ENCODE measurements at places on chromosomes 2 and 18. TPM values are rescaled to one million over a fixed set of nuclear protein-coding genes. Genes with fewer than 3 reads are reported as not detected.

DNA sequence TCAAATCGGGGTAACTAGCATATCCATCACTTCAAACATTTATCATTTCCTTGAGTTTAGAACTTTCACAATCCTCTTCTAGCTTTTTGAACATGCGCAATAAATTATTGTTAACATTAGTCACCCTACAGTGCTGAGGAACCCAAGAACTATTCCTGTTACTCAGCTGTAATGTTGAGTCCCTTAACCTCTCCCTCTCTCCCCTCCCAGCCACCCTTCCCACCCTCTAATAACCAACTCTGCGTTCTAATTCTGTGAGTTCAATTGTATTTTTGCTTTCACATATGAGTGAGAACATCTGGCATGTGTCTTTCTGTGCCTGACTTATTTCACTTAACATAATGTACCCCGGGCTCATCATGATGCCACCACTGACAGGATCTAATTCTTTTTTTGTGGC lies 78.6 kb upstream of the RANBP2 start:
- H3K27me3 ChIP-seq, result no peaks in the 10 kb centered on the region
- H3K4me1 ChIP-seq, result peaks cover 81% of the 10 kb centered on the region
- no peak overlapping the region for H3K4me3 ChIP-seq
- peak overlapping the region; percentile 90 for H3K27ac ChIP-seq
- DNase-seq, result no peak

GRCh38 chr2:195486987-195487644 lies 169.9 kb upstream of the SLC39A10 start:
- H3K36me3 ChIP-seq, result no peaks in the 10 kb centered on the region
- no peak overlapping the region for H3K27ac ChIP-seq
- H3K4me3 ChIP-seq, result no peak overlapping the region
- H3K27me3 ChIP-seq, result no peaks in the 10 kb centered on the region

- H3K4me3 ChIP-seq, result no peak overlapping the region
- H3K27me3 ChIP-seq, result no peaks in the 10 kb centered on the region
- H3K27ac ChIP-seq, result no peak overlapping the region
- H3K4me1 ChIP-seq, result peaks cover 8% of the 10 kb centered on the region
- no peak for DNase-seq
Measured at GRCh38 chr2:43754180-43754579, 19.7 kb upstream of the DYNC2LI1 start.

DNA sequence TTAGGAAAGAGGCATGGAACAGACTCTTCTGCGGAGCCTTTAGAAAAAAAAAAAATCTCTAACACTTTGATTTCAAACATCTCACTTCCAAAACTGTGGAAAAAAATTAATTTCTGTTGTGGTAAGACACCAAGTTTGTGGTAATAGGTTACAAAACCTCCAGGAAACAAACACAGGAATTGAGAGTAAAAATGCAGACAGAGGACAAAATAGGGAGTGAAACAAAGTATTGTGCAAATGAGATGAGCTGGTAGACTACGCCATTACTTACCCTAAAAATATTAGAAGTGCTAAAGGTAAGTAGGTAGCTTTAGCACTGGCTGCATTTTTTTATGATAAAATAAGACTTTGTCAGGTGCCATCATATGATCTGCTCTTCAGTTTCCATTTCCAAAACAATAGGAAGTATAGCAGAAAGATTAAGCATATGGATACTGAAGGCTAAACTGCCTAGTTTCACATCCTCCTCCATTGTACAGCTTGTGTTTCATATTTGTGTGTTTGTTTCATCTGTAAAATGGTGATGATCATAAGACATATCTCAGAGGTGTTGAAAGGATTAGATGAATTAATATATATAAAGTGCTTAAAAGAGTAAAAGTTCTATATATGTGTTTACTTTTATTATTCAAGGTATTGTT lies 309.2 kb downstream of the NR4A2 start:
- no peaks in the 10 kb centered on the region for H3K27me3 ChIP-seq
- no peaks in the 10 kb centered on the region for H3K36me3 ChIP-seq

- DNase-seq, result no peak
- no peaks in the 10 kb centered on the region for H3K27me3 ChIP-seq
- H3K36me3 ChIP-seq, result no peaks in the 10 kb centered on the region
- H3K4me3 ChIP-seq, result no peak overlapping the region
- H3K27ac ChIP-seq, result no peak overlapping the region
- H3K4me1 ChIP-seq, result no peaks in the 10 kb centered on the region
Measured at GRCh38 chr2:166984797-166985196, 96.5 kb downstream of the XIRP2 start.

DNA sequence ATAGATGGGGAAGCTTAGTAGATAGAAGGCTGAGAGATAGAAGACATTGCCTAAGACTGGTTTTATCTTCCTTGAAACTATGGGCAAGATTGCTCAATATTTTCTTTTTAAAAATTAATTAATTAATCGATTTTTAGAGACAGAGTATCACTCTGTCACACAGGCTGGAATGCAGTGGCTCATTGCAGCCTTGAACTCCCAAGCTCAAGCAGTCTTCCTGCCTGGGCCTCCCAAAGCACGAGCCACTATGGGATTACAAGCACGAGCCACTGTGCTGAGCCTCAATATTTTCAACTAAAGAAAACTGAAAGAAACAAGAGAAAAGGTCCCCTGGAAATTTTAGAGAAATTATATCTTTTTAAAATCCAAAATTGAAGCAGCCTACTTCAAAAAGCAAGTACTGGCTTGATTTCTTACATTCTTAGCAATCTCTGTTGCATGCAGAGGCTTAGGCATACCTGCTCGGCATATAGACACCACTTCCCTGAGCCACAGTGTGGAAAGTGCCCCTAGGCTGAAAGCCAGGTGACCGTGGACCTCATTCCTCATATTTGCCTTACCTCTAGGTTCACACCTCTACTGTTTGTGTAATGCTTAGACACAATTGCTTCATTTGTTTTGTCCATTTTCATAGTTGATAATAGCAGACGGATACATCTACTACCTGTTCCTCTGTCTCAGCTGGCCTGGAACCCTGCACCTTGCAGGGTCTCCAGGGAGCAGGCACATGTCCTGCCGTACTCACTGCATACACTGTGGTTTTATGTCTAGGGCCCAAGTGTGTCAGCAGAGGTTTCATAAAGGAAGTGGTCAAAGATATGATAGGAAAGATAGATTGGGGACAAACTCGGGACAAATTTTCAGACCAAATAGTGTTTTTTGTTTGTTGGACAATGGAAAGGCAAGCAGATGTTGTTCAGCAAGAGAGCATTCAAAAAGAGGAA lies 166.5 kb upstream of the ALPP start:
- no peak overlapping the region for H3K4me3 ChIP-seq
- no peak for DNase-seq
- peaks cover 28% of the 10 kb centered on the region for H3K36me3 ChIP-seq
- no peak overlapping the region for H3K27ac ChIP-seq
- peaks cover 7% of the 10 kb centered on the region for H3K4me1 ChIP-seq
- H3K27me3 ChIP-seq, result no peaks in the 10 kb centered on the region

- no peak overlapping the region for H3K27ac ChIP-seq
- no peaks in the 10 kb centered on the region for H3K27me3 ChIP-seq
- no peak overlapping the region for H3K4me3 ChIP-seq
- H3K36me3 ChIP-seq, result no peaks in the 10 kb centered on the region
- peaks cover 5% of the 10 kb centered on the region for H3K4me1 ChIP-seq
Measured at GRCh38 chr2:101159526-101159925, 8.3 kb upstream of the TBC1D8 start.

DNA sequence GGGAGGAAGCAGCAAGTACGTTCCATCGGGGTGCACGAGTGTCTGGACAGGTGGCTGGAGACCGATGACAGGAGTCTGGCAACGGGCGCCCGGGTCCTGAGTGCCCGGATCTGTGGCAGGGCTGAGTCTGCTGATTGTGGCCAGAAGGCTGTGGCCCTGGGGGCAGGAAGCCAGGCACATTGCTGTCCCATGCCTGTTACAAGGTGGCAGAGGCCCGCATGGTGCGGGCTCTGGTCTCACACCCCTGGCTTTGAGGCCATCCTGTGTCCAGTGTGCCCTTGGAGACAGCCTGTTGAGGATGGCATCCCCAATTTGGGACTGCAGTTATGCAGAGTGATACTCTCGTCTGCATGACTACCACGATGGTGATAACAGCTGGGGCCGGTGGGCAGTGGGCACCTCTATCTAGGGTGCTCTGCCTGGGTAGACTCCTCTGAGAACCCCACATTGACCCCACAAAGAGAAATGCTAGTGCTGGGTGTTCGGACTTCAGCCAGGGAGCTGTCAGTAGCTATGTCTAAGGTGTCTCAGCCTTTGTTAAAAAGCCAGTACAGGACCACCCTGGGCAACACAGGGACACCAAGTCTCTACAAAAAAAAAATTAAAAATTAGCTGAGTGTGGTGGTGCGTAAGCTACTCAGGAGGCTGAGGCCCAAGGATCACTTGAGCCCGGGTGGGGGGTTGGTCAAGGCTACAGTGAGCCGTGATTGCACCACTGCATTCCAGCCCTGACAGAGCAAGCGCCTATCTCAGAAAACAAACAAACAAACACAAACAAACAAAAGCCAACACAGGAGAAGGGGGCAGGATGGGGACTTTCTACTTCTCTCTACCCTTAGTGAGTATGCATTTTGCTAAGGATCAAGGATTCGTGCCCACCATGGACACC lies 88.3 kb downstream of the RHOB start:
- H3K27me3 ChIP-seq, result no peaks in the 10 kb centered on the region
- H3K4me3 ChIP-seq, result no peak overlapping the region
- H3K36me3 ChIP-seq, result no peaks in the 10 kb centered on the region
- H3K27ac ChIP-seq, result no peak overlapping the region
- peak; percentile 53 for DNase-seq
- peaks cover 79% of the 10 kb centered on the region for H3K4me1 ChIP-seq

DNA sequence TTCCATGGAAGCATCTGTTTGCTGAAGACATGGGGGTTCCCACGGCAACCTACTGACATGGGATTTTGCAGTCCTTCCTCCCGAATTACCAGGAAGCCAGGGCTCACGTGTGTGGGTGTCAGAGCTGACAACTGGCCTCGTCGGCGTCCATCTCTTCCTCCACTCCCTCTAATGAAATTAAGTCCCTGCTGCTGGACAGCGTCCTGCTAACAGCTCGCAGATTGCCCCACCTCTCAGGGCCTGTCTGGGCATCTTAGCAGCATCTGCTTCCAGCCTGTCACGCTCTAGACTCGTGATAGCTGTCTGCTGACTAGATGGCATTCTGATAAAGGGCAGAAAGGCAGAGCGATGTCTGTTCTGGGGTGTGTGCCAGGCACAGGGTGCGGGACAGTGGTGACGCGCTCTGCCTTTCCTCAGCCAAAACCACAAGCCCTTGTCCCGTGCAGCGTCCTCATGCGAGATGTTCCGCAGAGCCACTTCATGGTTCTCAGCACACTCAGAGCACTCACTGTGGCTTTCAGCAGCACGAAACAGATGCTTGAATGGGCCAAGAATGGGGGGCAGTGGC lies 161.1 kb downstream of the ARL4C start:
- no peaks in the 10 kb centered on the region for H3K36me3 ChIP-seq
- no peak overlapping the region for H3K4me3 ChIP-seq

- H3K4me3 ChIP-seq, result no peak overlapping the region
- H3K36me3 ChIP-seq, result no peaks in the 10 kb centered on the region
- DNase-seq, result no peak
- no peaks in the 10 kb centered on the region for H3K27me3 ChIP-seq
- no peaks in the 10 kb centered on the region for H3K4me1 ChIP-seq
- no peak overlapping the region for H3K27ac ChIP-seq
Measured at GRCh38 chr2:166013878-166014277, 60.3 kb upstream of the TTC21B start.

- H3K36me3 ChIP-seq, result peaks cover 21% of the 10 kb centered on the region
- no peak for DNase-seq
- no peak overlapping the region for H3K27ac ChIP-seq
- H3K4me1 ChIP-seq, result peaks cover 12% of the 10 kb centered on the region
- H3K4me3 ChIP-seq, result no peak overlapping the region
Measured at GRCh38 chr18:36856815-36857214, 27.9 kb downstream of the KIAA1328 start.

Gene RRM2
- 2.1 TPM for total RNA-seq

Gene DLGAP1
- total RNA-seq, result 0.05 TPM

Gene NT5C1B
- not detected for total RNA-seq

Gene UGT1A3
- total RNA-seq, result not detected

Gene SLC5A7
- total RNA-seq, result not detected

Gene ASB18
- 11.3 TPM for total RNA-seq
